Fibroblast of mammary gland (primary cell): ENCODE measurements at places on chromosomes 11 and 22.

GRCh38 chr22:34976474-34976873 is 89.5 kb upstream of the ISX start:
- no peak for DNase-seq

DNA sequence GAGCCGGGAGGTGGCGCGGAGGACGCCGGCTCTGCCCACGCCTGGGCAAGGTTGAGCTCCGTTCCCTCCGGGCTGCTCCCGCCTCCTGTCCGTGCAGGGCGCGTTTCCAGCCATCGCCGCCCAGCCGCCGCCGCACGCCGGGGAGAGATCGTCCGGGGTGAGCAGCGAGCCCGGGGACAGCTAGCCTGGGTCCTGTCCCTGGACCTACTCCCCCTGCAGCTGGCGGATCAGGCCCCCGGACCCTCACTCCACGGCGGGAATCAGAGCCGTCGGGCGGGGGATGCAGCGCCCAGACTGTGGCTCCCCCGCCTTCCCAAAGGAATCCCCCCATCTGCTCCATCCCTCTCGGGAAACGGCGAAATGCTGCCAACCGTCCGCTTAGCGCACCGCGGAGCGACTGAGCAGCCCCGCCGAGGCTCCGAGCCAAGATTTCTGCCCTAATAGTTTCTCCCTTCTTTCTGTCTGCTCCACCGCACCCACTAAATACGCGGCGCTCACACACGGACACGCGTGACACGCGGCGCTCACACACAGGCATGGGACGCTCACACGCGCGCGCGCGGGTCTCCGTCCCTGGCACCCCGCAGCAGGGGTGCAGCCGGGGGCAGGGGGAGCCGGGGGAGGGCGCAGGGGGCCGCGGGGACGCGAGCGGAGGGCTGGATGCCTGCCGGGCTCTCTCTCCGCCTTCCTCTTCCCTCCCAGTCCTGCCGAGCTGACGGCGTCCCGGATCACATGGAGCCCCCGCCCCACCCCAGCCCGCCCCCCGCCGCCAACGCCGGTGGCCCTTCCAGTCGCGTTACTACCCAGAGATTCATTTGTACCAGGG is at the start of gene KCNJ5:
Gene KCNJ5, plus strand, starts transcription at position 814 of the 826 bp plus-strand sequence. CDS start 19,918 bp downstream, outside the sequence.
- DNase-seq: no peak

- DNase-seq: no peak
Measured at GRCh38 chr11:122837528-122838346, 563 bp upstream of the CRTAM start.

- no peak for DNase-seq
Measured at GRCh38 chr11:29183301-29183700, 833.5 kb downstream of the KCNA4 start.

- DNase-seq: no peak
Measured at GRCh38 chr11:111367411-111368284, 11.4 kb downstream of the POU2AF1 start.

- DNase-seq: no peak
Measured at GRCh38 chr22:49629586-49630447, 197.9 kb downstream of the BRD1 start.

GRCh38 chr11:77619576-77620198 is 17.9 kb downstream of the CLNS1A start:
- peak; percentile 57 for DNase-seq

- peak; percentile 25 for DNase-seq
Measured at GRCh38 chr11:68497761-68498160, 37.2 kb downstream of the PPP6R3 start.

DNA sequence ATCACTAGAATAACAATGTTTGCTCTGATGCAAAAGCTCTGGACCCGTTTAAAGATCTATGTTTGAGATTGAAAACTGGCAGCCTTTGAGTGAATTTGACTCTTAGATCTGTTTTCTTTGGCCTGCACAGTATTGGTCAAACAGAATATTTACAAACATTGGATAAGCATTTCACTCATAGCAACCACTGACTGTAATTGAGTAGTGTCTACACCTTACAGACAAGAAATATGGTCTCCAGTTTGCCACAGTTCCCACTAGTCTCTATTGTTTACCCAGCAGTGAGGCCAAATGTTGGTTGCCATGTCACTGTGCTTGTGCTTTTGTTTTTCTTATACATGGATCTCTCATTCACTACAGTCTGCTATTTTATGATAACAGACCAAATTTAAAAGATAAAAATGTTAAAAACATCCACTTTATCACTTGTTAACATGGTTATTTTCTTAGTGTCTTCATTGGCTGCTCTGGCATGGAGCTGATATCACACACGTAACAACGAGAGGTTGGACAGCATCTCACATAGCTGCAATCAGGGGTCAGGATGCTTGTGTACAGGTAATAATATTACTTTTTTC is 12.2 kb downstream of the ANKRD42 start:
- DNase-seq: no peak

DNA sequence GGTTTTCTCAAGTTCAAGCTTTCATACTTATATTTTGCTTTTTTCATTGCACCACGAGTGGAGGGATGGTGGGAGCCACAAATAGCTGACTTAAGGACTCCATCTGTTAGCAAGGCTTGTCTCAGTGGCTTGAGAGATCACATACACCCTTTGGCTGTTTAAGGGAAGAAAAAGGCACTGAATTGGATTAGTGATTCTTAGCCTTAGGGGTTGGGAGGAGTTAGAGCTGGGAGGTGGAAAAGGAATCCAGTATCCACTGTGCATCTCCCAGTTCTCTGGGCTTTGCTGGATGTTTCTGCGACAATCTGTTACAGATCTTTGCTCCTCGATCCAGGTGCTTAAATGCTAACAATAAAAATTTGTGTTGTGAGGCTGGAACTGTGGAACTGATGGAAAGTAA is 593.6 kb downstream of the CNTN5 start:
- no peak for DNase-seq

DNA sequence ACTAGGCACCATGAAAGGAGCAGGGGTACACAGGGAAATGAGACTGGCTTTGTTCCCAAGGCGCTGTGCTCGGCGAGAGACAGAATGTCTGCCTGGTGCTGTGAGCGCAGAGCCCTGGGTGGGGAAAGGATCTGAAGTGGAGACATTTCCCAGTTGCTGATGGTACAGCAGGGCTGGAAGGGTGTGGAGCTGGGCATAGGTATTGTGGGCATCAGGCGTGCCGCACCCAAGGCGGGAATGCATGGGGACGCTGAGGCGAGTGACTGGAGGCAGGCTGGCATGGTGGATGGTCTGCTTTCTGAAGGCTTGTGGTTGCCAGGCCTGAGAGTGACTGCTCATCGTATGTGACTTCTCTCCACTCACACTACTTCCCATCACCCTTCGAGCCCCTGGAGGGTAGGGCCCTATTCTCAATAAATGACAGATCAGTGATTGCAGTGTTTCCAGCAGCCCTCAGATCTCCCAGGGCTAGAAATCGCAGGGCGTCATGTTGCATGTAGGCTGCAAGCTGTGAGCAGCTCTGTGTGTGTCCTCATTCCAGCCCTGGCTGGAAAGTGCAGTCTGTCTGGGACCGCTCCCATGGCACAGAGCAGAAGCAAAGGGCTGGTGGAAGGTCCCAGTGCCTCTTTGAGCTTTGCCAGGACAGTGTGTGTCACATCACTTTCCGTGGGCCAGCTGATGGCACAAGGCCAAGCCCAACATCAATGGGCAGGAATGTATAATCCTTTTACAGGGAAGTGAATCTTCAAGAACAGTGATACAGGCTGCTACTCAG is 67.7 kb downstream of the TBC1D22A start:
- DNase-seq: peak; percentile 49

GRCh38 chr11:59271247-59271755 is 58.6 kb upstream of the MPEG1 start:
- DNase-seq: no peak

GRCh38 chr11:39205236-39205995 is 2254.0 kb downstream of the LRRC4C start:
- DNase-seq: no peak

GRCh38 chr22:21845558-21846453 is 21.6 kb downstream of the MAPK1 start:
- no peak for DNase-seq

DNA sequence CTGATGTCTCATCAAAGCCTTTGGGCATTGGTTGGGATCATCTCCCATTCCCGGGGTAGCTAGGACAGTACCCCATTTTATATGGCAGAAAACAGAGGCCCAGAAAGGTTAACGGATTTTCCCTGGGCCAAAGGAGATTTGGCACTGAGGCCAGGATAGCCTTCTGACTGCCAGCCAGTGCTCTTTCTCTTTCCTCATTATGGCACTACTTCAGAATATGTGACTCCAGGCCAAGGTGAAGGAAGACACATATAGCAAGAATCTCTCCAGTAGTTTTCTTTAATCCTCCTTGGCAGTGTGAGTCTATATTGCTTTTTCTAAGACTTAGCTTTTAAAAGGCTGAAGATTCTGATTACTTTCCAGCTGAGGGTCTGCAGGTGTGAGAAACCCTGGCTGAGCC is 94.8 kb upstream of the AMOTL1 start:
- no peak for DNase-seq

- no peak for DNase-seq
Measured at GRCh38 chr11:65796726-65797601, 10.1 kb downstream of the OVOL1 start.

DNA sequence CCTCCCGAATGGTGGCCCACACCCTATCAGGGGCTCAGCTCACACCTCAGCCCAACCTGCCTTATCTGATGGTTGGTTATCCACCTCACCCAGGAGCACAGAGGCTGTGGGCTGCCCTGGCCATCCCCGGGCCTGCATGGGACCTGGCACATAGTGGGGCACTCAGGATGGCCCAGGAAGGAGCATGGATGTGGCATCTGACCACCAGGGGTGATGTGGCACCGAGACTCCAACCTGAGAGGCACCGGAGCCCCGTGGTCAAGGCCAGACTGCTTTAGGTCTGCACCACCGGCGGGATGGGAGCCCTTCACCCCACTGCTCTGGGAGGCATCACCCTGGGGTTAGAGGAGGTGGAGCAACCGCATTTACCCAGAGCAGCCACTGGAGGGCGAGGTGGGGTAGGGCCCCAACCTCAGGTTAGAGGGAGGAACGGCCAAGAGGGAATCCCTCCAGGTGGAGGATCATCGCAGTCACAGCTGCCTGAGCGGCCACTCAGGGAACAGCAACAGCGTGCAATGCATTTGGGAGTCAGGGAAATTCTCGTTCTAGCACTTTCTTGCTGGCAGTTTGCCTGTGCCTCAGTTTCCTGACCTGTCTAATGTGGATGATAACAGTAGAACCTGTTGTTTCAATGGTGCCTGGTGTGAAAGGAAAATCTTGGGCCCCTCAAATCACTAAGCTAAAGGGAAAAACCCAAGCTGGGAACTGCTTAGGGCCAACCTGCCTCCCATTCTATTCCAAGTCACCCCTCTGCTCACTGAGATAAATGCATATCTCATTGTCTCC is 52.9 kb upstream of the CARS1 start:
- DNase-seq: peak; percentile 46
